ENCODE measurements at places on chromosomes 1 and 21.

- no peak for DNase-seq
Measured at GRCh38 chr1:41712695-41713094, 206.0 kb downstream of the HIVEP3 start.

DNA sequence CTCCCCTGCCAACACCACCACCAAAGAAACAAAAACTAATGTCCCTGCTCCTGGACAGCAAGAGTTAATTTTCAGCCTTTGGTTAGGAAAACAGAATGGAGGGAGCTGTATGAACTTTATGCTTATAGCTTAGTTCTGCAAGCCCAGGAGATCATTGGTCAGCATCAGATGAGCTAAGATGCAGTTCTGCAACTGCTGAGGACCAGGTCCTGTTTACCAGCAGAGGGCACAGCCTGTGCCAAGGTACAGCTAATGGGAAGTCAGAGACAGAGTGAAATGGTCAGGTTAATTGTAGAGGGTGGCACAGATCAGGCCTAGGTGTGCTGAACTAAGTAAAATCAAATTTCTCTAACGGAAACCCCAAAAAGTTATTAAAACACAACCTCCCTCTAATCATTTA, 161.3 kb downstream of the ROR1 start:
- no peak for DNase-seq

DNA sequence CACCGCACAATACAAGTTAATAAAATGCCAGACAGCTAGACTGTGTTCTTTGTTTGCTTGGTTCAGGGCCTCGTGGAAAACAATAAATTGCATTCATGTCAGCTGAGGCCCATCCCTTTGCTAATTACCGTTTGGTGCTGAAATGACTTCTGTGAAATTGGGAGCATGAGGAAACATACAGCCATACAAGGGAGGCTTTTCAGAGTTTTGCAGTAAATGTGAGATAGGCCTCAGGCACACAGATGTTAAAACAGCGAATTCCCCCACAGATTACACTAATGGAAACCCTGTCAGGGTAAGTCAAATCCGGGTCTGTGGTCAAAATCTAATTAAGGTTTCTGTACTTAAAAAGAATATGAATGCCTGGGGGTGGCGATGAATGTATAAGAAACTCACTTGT, 173.5 kb upstream of the LMO4 start:
- no peak for DNase-seq

DNA sequence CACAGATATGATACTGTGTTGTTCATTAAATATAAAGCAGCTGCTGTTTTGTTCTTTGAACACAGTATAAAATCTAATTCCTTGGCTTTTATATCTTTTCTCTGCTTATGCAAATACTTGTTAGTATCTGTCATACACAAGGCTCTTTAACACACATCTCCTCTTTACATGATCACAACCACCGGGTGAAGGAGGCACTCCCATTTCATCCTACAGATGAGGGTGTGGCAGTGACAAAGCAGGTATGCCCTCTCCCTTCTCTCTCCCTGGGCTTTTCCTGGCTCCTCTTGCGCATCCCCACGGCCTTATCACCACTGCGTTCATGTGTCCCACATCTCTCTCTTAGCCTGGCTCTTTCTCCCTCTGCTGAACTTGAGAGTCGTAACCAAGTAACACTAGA, 38.2 kb downstream of the JUN start:
- no peak for DNase-seq

- no peak for DNase-seq
Measured at GRCh38 chr1:227568593-227568992, 5.2 kb downstream of the ZNF678 start.

GRCh38 chr21:41124641-41125201, 43.2 kb upstream of the BACE2 start:
- DNase-seq, result no peak

DNA sequence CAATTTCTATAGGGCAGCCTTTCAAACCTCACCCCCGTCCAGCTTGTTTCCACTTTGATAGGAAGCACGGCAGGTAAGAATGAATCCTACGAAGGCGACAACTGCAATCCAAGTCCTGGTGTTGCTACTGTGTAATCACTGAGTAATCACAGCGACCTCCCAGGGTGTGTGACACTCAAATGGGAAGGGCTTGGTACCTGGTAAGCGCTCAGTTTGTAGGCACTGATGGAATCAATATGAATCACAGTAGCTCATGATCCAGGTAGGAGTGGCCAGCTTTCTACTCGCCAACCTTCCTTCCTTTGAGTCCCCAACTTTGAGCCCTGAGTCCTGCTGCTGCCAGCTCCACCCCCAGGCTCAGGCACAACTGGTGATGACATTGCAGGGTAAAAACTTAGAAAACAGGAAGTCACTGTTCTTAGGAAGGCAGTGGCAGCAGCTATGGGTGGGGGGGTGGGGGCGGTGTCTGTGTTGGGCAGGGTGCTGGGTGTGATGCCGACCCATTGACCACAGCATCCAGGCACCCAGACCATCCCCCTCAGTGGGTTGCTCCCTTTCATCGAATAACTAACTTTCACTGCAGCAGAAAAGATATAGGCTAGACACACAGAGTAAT, 70.7 kb downstream of the CD247 start:
- no peak for DNase-seq

- DNase-seq, result no peak
Measured at GRCh38 chr1:206949641-206950040, 3.4 kb upstream of the PIGR start.

DNA sequence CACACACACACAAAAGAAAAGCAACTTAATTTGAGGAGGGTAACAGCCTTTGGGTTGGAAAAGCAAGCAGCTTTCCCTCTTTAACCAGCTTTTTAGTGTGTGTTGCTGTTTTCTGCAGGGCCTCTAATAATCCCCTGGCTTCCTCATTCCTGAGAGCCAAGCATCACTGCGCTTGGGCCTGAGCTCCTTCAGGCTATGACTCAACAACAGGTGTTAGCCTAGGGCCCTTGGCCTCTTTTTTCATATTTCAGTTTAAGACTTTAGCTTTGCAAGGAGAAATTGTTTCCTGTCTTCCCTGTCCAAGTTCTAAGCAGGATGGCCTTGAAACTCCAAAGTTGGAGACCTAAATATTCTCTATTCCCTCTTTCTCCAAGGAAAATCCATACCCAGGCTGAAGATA, 26.2 kb upstream of the SNX27 start:
- no peak for DNase-seq

GRCh38 chr1:231124746-231125145, 37.1 kb upstream of the TRIM67 start:
- no peak for DNase-seq

DNA sequence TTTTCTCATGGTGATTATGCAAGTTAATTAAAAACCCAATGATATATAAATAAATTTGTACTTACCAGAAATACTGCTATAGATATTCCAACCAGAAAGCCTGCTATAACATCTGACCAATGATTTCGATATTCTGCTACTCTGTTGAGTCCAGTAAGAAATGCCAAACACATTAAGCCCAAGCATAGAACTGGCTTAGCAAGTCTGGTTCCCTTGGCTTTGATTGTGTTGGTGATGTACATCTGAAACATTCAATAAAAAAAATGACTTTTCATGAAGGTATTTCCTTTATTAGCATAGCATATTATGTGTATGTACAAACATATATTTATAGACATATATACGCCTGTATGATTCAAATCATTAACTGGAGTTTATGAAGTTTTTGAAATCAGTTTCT, 82.8 kb downstream of the PLPPR5 start:
- no peak for DNase-seq

- DNase-seq, result no peak
Measured at GRCh38 chr21:42389449-42389835, 6.4 kb downstream of the TMPRSS3 start.

DNA sequence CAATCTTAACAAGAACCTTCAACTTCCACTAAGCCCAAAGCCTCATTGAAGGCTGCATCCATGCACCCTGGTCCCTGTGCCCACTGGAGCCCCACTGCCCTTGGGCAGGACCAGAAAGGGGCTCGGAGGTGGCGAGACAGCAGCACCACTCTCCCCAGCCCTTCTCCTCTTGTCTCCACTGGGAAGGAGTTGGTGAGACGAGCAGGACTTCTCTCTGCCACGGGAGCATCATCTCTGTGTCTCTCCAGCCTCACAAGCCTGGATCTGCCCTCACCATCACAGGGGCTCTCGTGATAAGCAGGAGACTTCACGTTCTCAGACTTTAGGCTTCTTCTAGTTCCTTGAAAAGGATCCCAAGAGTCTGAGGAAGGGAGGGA, 7.2 kb upstream of the ETV3L start:
- DNase-seq, result no peak

GRCh38 chr1:175338387-175339135, 146.0 kb upstream of the KIAA0040 start:
- peak; percentile 17 for DNase-seq

DNA sequence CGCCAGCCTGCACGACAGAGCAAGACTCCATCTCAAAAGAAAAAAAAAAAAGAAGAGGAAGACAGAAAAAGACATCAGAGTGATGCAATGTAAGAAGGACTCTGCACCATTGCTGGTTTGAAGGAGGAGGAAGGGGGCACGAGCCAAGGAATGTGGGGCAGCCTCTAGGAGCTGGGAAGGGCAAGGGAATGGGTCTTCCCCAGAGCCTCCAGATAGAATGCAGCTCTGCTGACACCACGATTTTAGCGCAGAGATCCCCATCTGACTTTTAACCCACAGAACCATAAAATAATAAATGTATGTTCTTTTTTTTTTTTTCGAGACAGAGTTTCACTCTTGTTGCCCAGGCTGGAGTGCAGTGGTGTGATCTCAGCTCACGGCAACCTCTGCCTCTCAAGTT, 33.9 kb upstream of the LAMC2 start:
- DNase-seq, result no peak

- no peak for DNase-seq
Measured at GRCh38 chr1:32256473-32257226, 5.6 kb downstream of the LCK start.

DNA sequence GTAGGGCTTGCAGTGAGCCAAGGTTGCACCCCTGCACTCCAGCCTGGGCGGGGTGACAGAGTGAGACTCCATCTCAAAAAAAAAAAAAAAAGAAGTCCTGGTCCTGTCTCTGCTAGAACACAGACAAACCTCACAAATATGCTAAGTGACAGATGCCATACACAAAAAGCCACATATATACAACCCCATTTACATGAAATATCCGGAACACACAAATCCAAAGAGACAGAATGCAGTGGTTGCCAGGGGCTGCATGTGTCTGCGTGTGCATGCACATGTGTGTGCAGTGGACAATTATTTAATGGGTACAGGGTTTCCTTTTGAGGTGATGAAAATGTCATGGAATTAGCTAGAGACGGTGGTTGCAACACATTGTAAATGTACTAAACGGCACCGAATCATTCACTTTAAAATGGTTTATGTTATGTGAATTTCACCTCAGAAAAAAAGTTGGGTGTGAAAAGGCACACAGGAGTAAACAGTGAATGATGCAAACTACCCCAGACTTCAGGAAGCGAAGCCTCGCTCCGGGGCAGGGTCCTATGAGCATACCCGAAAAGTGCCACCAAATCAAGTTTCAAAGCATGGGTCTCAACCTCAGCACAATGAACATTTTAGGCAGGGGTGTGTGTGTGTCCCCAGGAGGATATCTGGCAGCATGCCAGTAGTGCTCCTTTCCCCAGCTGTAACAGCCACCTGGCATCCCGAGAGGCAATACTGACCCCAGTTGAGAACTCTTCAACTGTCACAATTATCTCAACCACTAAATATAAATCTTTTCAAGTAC, 48.3 kb downstream of the GNB1 start:
- no peak for DNase-seq

GRCh38 chr1:33118274-33118673, 37.3 kb downstream of the AZIN2 start:
- DNase-seq, result no peak

GRCh38 chr1:225657462-225657989, 4.6 kb upstream of the ENAH start:
- no peak for DNase-seq

DNA sequence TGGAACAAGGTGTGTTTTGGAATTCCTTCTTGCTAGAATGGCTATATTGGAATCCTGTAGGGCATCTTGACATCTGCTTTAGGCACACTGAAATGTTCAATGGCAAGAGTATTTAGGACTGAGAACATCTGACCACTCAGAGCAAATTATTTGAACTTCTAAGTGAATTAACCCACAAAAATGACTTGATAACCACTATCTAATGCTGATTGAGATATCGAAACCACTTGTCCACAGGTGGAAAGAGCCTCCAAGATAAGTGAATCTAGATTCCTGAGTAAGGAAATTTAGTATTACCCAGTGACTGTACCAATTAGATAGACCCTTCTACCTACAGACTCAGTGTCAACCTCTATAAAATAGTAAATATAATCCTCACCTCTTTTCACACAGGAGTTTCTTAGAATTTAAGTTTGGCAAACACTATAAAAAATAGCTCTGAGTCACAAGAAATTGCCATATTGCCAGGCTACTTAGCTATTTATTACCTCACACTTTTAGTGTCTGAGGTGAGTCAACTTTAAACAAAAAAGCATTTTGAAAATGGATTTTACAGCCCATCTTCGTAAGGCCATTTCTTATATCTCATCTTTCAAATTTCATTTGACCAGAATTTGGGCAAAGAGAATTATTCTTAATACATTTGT, 421.8 kb downstream of the PTBP2 start:
- DNase-seq, result no peak

DNA sequence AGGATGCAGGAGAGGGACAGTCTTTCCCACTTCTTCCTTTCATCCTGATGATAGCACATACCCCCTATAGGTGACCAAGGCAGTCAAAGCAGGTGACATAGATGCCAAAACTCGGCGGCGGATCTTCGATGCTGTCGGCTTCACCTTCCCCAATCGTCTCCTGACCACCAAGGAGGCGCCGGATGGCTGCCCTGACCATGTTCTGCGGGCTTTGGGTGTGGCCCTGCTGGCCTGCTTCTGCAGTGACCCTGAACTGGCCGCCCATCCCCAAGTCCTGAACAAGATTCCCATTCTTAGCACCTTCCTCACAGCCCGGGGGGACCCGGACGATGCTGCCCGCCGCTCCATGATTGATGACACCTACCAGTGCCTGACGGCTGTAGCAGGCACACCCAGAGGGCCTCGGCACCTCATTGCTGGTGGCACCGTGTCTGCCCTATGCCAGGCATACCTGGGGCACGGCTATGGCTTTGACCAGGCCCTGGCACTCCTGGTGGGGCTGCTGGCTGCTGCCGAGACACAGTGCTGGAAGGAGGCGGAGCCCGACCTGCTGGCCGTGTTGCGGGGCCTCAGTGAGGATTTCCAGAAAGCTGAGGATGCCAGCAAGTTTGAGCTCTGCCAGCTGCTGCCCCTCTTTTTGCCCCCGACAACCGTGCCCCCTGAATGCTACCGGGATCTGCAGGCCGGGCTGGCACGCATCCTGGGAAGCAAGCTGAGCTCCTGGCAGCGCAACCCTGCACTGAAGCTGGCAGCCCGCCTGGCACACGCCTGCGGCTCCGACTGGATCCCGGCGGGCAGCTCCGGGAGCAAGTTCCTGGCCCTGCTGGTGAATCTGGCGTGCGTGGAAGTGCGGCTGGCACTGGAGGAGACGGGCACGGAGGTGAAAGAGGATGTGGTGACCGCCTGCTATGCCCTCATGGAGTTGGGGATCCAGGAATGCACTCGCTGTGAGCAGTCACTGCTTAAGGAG, 2.9 kb downstream of the NCDN start:
- no peak for DNase-seq

GRCh38 chr1:36703526-36704208, 221.0 kb upstream of the CSF3R start:
- no peak for DNase-seq

- no peak for DNase-seq
Measured at GRCh38 chr1:9211291-9211811, 23.2 kb upstream of the H6PD start.

- DNase-seq, result no peak
Measured at GRCh38 chr1:76998582-76999223, 131.4 kb downstream of the ST6GALNAC5 start.

GRCh38 chr1:23521588-23521987, 9.4 kb downstream of the E2F2 start:
- DNase-seq, result no peak

Data from activated CD8-positive, alpha-beta memory T cell treated with anti-CD3 and anti-CD28 coated beads for 1 hour (primary cell).